ENCODE measurements at places on chromosomes 3 and 15.
A peak's percentile ranks its signal among the peaks of the same experiment; 100 is the strongest.

DNA sequence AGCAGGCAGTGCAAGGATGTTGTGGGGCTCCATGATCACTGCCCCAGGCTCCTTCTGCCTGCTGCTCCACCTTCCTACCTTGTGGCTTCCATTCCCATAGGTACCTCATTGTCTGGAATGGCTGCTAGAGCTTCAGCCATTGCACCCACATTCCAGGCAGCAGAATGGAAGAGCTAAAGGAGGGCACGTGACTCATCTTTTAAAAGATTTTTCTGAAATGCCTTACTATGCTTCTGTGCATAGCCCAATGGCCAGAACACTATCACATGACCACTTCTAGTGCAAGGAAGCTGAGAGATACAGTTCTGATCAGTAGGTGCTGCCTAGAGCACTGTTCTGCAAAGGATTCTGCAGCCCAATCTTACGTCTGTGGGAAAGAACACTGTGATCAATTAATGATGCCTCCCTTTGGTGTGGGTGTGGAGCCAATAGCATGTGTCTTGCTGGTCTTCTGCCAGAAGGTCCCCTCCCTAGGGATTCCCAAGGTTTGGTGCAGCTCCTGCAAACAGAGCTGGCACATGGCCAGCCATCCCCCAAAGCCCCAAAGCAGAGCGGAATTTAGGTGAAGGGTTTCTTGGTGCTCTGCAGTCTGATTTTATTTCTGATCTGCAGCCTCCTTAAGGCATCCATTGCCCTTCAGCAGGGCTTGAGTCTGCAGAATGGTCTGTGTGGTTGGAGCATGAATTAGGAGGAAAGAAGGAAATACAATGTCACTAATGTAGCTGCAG, 34.4 kb downstream of the SPSB4 start:
- DNase-seq: no peak

- no peak for DNase-seq
Observed at GRCh38 chr3:197010556-197011351, 18.9 kb downstream of the MELTF start.

DNA sequence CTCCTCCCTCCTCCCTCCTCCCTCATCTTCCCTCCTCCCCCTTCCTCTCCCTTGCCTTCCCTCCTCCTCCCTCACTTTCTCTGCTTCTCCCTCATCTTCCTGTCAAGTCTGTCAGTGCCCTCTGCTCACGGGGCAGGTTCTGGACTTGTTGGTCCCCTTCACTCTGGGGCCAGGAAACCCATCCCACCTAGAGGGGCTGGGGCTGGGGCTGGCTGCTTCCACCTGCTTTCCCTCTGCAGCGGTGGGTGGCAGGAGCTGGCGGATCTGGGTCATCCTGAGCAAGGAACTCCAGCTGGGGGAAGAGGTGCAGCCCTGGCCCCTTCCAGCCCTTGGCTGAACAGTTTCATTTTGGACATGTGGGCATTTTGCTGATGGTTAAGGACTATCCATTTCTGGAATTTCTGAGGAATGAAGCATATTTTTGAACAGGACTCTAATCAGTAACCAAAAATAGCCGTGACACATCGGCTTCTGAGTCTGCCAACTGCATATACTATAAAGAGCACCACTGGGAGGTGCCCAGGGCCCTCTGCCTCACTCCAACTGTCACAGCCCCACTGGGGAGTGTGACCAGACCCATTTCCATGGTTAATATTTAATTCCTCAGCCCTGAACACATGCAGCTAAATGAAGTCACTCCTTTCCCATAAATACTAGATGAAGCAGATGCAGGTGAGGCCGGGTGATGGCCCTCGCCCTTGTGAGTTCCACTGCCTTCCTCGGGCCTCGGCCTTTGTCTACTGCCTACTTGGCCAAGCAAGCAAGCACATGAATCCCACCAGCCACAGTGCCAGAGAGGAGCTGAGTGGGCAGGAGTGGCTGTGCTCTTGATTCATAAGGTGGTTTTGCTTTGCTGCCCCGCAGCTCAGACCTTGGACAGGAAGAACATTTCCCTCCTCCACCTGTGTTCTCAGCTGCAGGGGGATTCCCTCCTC, 39.8 kb downstream of the CHDH start:
- DNase-seq: no peak

DNA sequence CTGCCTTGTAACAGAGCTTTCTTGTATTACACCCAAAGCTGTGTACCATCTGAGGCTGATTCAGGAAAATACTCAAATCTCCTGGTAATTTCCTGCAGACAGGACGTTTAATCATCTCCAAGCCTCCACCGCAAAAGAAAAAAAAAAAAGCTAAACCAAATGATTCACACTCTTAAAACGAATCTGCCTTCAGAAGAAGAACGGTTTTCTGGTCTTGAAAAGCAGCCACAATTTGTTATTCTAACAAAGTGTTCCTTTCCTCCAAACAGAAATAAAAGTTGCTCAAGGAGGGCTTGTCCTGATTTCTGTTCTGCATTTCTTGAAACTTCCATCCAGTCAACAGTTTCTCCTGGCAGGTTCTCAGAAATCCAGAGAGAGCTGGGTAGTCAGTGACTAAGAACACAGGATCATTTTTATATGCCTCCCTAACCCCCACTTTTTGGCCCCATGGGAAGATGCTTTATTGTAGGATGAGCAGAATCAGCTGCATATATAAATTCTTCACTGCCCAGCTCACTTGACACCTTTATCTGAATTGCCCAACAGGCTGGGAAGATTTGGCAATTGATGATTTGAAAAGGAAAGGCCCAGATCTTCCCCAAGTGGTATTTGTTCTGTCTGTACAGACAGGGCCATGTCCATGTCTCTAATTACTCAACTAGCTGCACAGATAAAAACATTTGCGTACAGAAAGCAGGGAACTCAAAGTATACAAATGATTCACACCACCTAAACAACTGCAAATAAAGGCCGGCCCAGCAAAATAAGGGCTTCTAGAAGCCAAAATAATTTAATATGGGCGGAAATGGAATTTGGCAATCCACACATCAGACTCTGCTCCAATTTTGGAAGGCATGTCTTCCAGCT, 41.0 kb upstream of the PRICKLE2 start:
- DNase-seq: peak; percentile 66

DNA sequence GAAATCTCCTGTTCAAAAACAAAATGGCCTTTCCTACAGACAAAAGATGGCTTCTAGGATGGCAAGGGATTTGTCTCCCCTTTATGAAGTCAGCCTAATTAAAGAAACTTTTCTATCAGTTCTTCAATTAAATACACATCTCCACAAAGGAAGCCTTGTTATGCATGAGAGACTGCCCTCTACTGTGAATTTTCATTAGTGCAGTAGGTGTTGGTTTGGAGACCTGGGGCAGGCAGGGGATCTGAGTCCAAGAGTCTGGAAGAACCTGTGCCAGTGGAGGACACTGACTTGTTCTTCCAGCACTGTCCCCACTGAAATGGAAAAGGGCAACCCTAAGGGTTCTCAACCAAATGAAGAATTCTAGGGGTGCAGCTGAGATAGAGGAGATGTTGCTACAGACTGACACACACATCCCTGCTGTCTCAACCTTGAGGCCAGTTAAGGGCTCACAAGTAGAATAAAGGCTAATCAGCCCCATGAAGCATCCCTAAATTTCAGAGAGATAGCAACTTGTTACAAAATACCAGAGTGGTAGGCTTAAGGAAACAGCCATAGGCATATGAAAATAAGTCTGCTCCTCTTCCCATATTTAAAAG, 174.0 kb upstream of the PRICKLE2 start:
- peak; percentile 54 for DNase-seq

DNA sequence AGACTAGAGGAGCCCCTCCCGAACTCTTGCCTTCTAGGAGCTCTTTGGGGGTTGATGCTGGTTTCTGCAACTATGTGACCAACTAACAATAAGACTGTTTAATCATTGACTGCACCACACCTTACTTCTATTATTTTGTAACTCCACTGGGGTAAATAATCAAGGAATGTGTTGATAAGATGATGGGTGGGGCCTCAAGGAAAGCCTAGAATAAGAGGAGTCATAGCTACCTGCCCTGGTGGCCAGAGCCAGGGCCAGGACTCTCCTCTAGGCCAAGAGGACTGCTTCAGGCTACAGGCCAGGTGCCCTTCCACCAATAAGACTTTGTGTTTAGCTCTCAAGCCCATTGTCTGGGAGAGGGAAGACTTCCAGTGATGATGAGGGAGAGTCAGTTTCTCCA, 41.2 kb upstream of the PIAS1 start:
- peak; percentile 49 for DNase-seq

DNA sequence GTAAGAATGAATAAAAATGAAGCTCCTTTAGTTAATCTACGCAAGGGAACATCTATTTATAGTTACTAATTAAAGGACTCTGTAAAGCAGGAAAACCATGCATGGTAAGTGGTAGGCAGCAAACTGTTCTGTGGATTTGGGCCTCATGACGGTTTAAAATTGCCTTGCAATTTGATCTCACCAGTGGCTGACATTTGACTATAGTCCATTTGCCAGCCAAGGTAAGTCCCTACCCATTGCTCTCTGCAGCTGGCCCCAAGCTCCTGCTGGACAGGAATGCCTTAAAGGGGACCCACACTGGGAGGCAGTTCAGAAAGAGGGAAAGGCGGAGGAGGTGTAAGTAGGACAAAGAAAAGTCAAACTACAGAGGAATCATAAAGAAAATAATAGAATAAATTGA, 203.3 kb downstream of the PLCL2 start:
- DNase-seq: no peak

DNA sequence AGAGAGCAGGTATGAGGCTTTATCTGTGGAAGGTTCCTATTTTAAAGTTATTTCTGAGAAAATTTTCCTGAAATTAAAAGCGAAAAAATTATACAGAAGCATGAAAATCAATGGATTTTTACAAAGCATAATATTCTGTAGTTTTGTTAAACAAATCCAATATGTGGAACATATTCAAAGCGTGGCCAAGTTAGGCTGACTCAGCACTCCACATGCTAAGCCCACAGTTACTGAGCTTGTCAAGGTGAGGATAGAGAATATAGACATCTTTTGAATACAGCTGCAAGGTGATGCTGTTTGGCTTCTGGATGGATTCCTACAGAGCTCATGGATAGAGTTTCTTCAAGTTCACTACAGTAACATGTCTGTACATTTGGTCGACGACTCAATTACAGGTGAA, 302.5 kb downstream of the C3orf38 start:
- DNase-seq: no peak

GRCh38 chr15:50246631-50247030, 18.9 kb downstream of the HDC start:
- no peak for DNase-seq
